ENCODE measurements at places on chromosomes 11 and 22. TPM values are rescaled to one million over a fixed set of nuclear protein-coding genes. Genes with fewer than 3 reads are reported as not detected.

- H3K4me1 ChIP-seq, result no peaks in the 10 kb centered on the region
- no peak for DNase-seq
- H3K27ac ChIP-seq, result no peak overlapping the region
- no peaks in the 10 kb centered on the region for H3K27me3 ChIP-seq
Measured at GRCh38 chr22:22663861-22664800, 19.7 kb downstream of the GGTLC2 start.

DNA sequence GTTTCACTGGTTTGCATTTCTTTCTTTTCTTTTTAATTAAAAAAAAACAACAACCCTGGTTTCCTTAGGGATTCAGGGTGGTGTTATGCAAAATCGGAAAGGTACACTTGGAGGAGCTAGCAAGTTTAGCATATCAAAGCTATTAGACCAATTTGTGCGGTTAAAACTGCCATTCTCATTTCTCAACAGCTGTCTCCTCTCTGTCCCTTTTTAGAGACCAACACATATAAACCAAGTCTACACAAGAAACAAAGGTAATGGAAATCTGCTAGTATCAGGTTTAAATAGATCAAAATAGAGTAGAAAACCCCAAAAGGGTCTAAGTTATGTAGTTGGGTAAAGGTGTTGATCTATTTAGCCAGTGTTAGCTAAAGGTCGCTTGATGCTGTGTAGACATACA is 1.7 kb upstream of the SESN3 start:
- H3K4me1 ChIP-seq, result peaks cover 17% of the 10 kb centered on the region
- H3K27me3 ChIP-seq, result no peaks in the 10 kb centered on the region

RPS6KA4 gene
- total RNA-seq, result 39.3 TPM

PLAAT5 gene
- 0.74 TPM for total RNA-seq

CEND1 gene
- 1.7 TPM for total RNA-seq

DNA sequence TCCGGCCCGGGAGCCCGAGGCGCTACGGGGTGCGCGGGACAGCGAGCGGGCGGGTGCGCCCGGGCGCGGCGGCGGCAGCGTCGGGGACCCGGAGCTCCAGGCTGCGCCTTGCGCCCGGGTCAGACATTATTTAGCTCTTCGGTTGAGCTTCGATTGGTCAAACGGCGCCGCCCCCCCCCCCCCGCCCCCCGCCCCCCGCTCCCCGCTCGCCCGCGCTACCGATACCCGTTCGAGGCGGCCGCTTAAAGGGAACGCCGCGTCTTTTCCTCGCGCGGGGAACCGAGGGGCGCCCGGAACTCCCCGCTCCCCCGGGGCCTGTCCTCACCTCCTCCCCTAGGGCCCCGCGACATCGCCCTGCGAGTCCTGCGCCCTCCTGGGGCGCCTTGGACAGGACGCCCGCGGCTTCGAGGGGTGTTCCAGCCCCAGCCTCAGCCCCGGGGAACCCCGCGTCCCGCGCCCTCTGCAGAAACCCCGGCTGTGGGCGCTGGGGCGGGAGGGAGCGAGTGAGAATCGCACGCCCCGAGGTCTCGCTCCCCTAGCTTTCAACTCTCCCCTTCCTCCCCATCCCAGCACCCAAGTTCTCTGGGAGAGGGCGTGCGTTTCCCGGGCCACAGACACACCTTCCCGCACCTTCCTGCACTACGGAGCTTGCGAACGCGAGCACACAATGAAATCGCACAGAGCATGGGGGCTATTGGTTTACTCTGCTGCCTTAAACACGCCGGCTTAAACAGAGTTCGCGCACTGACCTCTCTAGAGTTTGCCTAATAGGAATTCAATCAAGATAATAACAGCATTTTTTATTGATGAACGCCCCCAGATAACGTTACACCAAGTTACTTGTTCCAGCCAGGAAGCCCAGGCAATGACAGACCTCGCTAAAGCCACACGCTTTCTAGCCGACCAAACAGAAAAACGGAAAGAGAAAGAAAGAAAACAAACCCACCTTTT is at the start of gene BDNF:
TSS of gene BDNF (minus strand) at position 105 of the 951 bp plus-strand sequence. CDS start 41,891 bp downstream, outside the sequence.
- peaks cover 29% of the 10 kb centered on the region for H3K4me1 ChIP-seq
- peak within 1 kb of the TSS; percentile 51 for H3K4me3 ChIP-seq
- H3K27me3 ChIP-seq, result no peaks in the 10 kb centered on the region
- H3K36me3 ChIP-seq, result no peaks in the 10 kb centered on the region
- peak within 1 kb of the TSS; percentile 69 for H3K27ac ChIP-seq

DNA sequence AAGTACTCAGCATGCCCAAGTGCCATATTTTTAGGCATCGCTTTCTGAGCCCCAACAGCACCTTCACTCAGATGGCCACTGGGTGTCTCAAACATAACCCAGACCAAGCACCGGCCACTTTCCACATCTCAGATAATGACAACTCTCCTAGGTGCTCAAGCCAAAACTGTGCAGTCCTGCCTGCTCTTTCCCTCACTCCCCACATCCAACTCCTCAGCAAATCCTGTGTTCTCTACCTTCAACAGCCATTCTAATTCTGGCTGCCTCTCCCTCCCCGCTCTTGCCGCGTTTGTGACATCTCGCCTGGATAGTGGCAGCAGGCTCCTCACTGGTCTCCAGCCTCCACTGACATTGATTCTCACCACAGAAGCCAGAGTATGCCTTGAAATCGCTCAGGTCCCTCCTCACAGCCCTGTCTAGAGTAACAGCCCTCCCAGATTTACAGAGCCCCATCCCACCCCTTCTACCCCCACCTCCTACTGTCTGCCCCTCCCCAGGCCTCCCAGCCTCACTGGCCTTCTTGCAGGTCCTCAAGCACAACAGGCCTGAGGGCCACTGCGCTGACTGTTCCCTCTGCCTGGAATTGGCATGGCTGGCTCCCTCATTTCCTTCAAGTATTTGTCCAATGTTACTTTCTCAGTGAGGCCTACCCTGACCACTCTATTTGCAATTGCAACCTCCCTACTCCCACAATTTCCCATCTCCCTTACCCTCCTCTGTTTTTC is 1.3 kb upstream of the PHETA2 start:
- peaks cover 51% of the 10 kb centered on the region for H3K4me1 ChIP-seq
- no peak overlapping the region for H3K27ac ChIP-seq
- peaks cover 11% of the 10 kb centered on the region for H3K36me3 ChIP-seq
- no peak for DNase-seq
- no peaks in the 10 kb centered on the region for H3K27me3 ChIP-seq

DNA sequence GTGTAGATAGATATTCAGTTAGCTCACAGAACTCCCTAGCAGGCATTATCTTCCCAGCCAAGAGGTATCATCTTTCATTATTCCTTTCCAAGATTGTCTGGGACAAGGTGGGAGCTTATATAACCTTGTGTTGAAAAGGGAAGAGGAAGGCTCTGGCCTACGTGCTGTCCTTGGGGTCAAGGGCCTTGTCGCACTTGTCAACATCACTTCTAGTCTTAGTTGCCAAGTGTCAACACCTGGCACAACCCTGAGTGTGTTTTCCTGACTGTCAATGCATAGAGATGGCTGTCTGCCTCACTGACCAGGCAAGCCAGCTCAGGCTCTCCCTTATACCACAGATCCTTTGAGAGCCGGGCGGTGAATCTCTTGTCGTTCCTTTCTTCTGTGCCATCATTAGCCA is 331.9 kb downstream of the CNTN5 start:
- DNase-seq, result no peak
- H3K36me3 ChIP-seq, result no peaks in the 10 kb centered on the region
- no peaks in the 10 kb centered on the region for H3K4me1 ChIP-seq
- no peak overlapping the region for H3K4me3 ChIP-seq

RNF26 gene
- total RNA-seq, result 19.6 TPM

GRCh38 chr22:19933341-19934241 is 8.0 kb upstream of the COMT start:
- no peak for DNase-seq
- H3K4me1 ChIP-seq, result no peaks in the 10 kb centered on the region
- H3K27me3 ChIP-seq, result no peaks in the 10 kb centered on the region
- H3K27ac ChIP-seq, result no peak overlapping the region
- H3K4me3 ChIP-seq, result no peak overlapping the region

- no peak for DNase-seq
- no peak overlapping the region for H3K4me3 ChIP-seq
- H3K27me3 ChIP-seq, result no peaks in the 10 kb centered on the region
- peaks cover under 1% of the 10 kb centered on the region for H3K4me1 ChIP-seq
- no peak overlapping the region for H3K27ac ChIP-seq
- no peaks in the 10 kb centered on the region for H3K36me3 ChIP-seq
Measured at GRCh38 chr11:8693555-8693954, 11.0 kb downstream of the RPL27A start.

DNA sequence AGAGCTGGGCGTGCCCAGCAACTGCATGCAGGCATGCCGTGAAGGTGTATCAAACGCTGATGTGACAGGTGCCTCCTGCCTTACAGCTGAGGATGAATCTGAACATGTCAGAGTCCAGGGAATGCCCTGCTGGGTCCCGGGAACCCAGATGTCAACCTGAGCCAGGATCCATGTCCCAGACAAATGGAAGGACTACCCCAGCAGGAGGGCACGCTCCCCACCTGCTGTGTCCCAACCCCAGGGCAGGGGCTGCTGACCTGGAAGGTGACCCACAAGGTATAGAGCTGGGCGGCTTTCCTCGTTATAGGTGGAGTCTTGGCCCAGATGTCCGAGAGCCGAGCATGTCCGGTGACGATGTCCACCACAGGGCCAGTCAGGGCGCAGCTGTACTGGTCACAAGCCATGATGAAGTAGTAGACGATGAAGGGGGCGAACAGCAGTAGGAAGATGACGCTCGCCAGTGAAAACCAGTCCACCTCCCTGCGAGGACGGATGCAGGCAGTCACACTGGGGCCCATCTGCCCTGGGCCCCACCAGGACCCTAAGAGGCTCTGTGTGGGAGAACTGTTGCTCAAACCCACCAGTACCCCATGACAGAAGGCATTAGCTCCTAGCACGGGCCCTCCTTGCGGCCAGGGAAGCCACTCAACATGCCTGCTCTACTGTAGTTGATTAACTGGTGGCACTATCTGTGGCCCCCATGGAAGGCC is 4.3 kb downstream of the DHCR7 start:
- no peak overlapping the region for H3K27ac ChIP-seq
- no peak overlapping the region for H3K4me3 ChIP-seq

DNA sequence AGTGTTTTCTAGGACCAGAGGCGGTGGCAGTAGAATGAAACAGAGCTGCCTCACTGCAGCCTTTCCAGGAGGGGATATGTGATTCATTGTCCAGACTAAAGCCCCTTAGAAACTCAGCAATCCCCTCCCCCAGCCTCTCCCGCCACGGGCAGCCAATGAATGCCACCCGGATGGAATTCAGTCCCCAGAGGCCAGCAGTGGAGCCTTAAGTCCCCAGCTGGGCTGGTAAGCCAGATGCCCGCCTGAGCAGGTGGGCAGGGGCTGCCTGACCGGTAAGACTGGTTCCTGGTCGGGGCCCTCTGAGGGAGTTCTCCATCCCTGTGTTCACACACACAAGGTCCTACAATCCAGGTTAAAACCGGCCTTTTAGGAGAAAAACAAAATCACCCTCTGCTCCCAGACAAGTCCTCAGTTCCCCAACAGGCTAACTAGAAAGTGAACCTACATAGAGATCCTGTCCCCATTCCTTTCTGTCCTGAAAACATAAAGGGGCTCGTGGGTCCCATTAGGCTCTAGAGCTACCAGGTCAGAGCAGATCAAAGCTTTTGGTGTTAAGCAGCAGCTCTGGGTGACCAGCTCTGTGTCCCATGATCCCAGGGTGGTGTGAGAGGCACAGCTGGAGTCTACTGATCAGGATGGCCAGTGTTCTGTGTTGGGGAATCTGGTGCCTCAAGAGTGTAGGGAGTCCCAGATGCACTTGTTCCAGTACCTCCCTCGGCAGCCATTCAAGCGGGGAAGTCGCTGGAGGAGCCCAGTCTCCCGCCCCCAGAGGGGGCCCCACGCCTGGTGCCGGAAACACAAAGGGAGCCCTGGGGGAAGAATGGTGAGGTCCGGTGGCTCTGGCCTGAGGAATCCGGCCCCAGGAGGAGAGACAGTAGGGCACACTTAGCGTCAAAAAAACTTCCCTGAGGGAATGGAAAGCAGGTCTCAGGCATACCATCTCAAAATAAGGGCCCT is 2.6 kb downstream of the PATZ1 start:
- H3K4me1 ChIP-seq, result peaks cover 62% of the 10 kb centered on the region
- H3K27me3 ChIP-seq, result no peaks in the 10 kb centered on the region
- H3K36me3 ChIP-seq, result peaks cover 22% of the 10 kb centered on the region
- H3K4me3 ChIP-seq, result peak overlapping the region; percentile 73

DNA sequence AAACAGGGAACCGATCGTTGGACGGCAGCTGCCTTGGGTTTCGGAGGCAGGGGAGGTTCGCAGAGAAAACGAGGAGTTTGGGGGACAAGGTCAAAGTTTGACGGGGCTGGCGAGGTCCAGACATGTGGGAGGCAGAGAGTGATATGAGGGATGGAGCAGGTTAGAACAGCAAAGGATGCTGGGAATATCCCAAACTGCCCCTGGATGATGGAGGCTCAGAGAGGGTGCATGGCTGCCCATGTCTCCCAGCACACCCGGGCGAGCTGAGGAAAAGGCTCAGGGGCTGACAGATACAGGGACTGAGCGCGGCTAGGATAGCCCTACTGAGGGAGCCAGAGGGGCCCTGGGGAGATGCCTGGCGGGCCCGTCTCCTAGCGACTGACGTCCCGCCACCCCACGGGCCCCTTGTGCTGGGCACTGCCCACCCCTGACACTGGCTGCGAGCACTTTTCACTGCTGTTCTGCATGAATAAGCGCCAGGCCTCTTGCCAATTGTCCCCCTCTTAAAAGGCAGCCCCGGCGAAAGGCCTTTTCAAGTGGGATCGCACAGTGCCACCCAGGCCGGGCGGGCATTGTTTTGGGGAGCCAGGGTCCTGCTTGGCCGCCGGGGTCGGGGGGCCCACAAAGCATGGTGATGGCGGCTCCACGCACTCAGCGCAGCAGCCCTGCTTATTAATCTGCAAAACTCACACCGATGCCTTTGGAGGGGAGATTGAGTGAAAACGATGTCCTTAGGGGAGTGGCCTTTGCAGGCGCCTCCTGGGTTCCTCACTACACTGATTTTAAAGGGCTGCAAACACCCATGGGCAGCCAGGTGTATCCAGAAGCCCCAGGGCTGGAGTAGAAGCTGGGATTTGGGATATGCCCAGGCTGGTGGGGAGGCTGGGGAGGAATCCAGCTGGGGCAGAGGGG is 90.0 kb upstream of the LINC01488 start:
- DNase-seq, result no peak
- no peaks in the 10 kb centered on the region for H3K27me3 ChIP-seq
- no peaks in the 10 kb centered on the region for H3K36me3 ChIP-seq
- H3K27ac ChIP-seq, result no peak overlapping the region
- no peak overlapping the region for H3K4me3 ChIP-seq

Measured in vagina (tissue), 2 donors.